Forelimb muscle (tissue), 1 donor: ENCODE measurements at places on chromosomes 16 and 17. TPM values are rescaled to one million over a fixed set of nuclear protein-coding genes. Genes with fewer than 3 reads are reported as not detected.

GRCh38 chr17:82216301-82217119 lies 3.9 kb upstream of the CCDC57 start:
- DNase-seq, result no peak

GRCh38 chr17:49775546-49776260 lies 11.8 kb upstream of the FAM117A start:
- no peak for DNase-seq

DNA sequence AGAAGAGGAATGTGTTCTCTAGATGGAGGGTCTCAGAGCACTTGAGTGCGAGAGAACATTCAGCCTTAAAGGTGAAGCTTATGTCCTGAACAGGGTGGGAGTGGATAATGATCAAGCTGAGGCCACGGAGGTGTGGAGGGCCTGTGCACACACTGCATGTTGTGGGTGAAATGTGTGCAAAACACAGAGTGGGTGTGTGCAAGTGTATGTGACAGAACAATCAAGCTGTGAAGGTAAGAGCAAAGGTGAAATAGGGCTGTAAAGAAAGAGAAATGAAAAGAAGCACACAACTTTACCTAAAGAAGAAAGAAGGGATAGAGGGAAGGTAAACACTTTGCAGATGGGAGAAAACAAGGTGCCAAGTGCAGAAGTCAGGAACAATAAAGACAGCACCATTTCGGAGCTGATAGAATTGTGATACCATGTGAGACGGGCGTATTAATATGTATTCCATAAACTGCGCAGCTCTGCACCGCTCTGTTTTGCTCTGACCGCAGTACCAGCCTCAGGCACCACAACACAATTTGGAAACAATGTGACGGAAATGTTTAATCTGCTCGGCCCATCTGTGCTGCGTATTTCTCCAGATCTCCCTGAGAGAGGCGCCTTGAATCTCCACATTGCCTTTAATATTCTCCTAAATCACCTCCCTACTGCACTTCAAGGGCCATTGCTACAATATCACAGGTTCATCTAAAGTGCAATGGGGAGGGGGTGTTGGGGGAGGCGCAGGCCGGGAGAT lies 40.6 kb downstream of the SNX11 start:
- DNase-seq, result no peak

The SPN gene
- polyA plus RNA-seq, result 1.0 TPM

The OSBPL7 gene
- polyA plus RNA-seq, result 15.5 TPM
